Left forelimb (tissue), 1 donor: ENCODE measurements at places on chromosomes 12 and 14.

DNA sequence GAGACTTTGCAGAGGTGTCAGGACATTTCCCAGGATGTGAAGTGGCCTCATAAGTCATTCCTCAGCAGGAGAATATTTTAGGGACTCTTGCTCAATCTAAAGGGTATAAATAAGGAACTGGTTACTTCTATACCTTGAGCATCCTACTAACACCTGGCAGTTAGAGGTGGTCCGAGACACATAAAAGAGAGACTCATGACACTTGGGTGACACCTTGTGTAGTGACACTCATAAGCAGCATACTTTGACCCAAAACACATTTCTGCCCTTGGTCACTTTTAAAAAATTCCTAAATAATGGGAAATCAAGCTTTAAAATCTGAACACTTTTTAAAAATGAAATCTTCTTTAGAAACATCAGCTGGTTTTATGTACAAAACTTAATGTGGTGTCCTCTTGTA, 118.4 kb downstream of the KCNMB4 start:
- DNase-seq = no peak

GRCh38 chr12:90216020-90216552, 507.4 kb upstream of the ATP2B1 start:
- no peak for DNase-seq

- DNase-seq = peak; percentile 15
These were observed 43.7 kb upstream of the PRMT8 start for GRCh38 chr12:3447318-3447717.

GRCh38 chr12:71069311-71069710, 88.5 kb downstream of the TSPAN8 start:
- no peak for DNase-seq

DNA sequence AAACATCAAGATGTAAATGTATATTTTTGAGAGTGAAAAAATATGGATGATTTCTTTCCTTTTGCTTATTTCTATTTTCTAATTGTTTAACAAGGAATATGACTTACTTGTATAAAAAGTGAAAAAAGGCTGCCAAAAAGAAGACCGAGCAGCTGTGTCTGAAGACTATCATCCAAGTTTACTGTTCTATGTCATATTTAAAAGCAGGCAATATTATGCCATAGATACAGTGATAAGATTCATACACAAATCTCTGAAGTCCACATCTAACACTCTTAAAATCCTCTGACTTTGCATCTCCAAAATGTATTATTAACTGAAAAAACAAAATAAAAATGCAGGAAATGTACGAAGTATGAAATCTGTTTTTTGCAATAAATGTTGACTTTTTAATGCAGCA, 109.1 kb downstream of the SEC23A start:
- DNase-seq = no peak

GRCh38 chr12:8026291-8026900, 6.1 kb upstream of the FOXJ2 start:
- DNase-seq = peak; percentile 98
